ENCODE measurements at places on chromosomes 4 and X.

- DNase-seq, result no peak
These were observed 155.0 kb downstream of the PALLD start for GRCh38 chr4:168651864-168652263.

GRCh38 chr4:48409203-48409602 lies 67.9 kb downstream of the SLAIN2 start:
- DNase-seq, result no peak

DNA sequence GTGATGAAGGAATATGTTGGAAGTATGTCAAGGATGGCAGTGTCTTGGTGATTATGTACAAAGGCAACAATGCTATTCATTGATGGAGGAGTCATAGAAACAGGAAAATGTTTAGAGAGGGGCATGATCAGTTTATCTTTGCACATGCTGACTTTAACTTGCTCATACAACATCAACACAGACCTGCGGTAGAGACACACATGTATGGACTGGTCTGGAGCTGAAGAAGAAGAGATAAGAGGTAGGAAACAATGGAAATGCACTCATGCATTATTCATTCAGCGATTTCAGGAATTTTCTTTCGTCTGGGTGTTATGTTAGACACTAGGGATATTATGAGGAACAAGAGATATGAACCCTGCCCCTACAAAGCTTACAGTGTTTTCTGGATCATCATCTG lies 1252.3 kb upstream of the TENM3 start:
- no peak for DNase-seq

- DNase-seq, result no peak
These were observed 305.9 kb downstream of the AFF2 start for GRCh38 chrX:148806145-148806870.

GRCh38 chr4:8710946-8711345 lies 118.4 kb downstream of the CPZ start:
- DNase-seq, result no peak

- no peak for DNase-seq
These were observed 207.1 kb downstream of the TRAM1L1 start for GRCh38 chr4:116878280-116878679.

DNA sequence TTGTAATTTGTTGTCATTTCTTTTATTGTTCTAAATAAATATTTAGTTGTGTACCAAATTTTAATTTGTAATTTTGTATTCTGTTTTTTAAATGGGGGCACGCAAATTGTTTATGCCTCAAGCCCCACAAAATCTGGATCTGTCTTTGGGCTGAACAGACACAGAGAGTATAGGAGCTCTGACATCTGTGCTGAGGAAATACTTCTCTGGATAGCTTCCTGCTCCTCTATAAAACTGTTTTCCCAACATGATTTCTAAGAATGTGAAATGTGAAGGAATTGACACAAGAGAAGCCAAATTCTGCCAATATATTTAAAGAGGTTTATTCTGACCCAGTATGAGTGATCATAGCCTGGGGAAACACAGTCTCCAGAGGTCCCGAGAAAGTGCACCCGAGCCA lies 93.0 kb downstream of the IL13RA2 start:
- no peak for DNase-seq

- no peak for DNase-seq
These were observed 10.2 kb downstream of the HNRNPH2 start for GRCh38 chrX:101417981-101418841.

- DNase-seq, result no peak
These were observed 78.0 kb downstream of the PHOX2B start for GRCh38 chr4:41670530-41670929.

GRCh38 chrX:106415276-106415895 lies 196.4 kb upstream of the RADX start:
- DNase-seq, result no peak

DNA sequence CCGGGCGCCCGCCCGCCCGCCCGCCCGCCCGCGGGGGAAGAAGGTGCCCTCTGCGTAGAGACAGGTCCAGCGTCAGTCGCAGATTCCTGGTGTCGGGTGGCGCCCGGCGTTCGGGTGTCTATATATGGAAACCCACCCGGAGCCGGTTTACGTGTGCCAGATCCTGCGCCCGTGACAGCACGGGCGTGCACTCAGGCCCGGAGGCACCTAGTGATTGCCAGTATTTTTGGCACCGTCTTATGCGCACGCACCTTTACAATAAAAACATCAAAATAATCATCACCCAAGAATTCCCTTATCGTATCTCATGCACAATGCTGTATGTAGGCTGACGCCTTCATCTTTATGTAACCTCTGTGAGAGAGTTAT lies 519 bp downstream of the SLC25A4 start:
- DNase-seq, result no peak

Data from NCI-H187 treated with DMSO at 0.1 percent for 48 hours (cell line).